ENCODE measurements at places on chromosomes 12 and 14.

- no peak for DNase-seq
These were observed 68.6 kb downstream of the PPM1A start for GRCh38 chr14:60317609-60318008.

DNA sequence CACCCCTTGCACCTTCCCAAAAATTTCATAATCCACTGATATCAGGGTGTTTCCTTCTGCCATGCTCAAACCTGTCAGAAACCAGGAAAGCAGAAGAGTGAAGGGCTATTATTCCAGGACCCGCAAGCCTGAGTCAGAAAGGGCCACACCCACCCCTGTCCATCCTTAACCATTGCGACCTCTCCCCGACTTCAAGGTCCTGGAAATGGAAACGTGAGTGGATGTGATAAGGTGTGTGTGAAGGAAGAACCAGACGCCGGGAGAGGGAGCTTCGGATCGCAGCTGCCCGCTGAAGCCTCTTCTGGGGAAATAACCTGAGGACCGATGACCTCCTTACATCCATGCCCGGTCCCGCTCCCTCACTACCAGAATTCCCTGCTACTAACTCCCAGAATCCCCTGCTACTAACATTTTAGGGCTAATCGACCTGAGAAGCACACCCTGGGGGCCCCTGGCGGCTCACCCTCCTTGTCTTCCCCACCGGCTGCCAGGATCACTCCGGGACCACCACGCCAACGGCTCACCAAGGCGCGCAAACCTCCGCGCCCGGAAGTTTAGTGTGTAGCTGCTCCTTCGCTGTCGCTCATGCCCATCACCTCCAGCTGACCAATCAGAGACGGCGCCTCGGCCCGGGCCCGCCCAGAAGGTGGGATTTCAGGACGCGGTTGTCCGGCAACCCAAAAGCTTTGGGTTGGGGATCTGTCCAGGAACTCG lies at the start of gene ACYP1:
ACYP1 (minus strand) TSS at position 534 of the 714 bp plus-strand sequence; CDS start at position 63, 471 bp downstream.
- DNase-seq: peak; percentile 96

GRCh38 chr14:39731912-39732311 lies 299.7 kb upstream of the FBXO33 start:
- DNase-seq: peak; percentile 15

DNA sequence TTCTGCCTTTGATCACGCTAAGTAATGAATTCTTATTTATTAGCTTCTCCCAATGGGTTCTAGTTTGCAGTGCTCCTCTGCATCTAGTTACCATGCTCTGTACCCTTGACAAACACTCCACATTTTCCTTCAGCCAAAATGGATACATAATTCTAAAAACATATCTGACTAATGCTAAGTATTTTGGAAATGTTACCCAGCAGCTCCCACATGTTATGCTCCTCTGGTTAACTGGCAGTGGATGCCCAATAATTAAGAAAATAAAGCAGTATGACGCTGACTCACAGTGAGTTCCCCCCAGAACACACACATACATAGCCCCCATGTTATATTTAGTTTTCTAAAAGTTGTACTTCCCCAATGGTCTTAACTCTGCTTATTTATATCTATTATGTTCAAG lies 74.6 kb downstream of the STXBP6 start:
- no peak for DNase-seq

GRCh38 chr12:68866950-68867349 lies 59.0 kb downstream of the MDM2 start:
- no peak for DNase-seq

DNA sequence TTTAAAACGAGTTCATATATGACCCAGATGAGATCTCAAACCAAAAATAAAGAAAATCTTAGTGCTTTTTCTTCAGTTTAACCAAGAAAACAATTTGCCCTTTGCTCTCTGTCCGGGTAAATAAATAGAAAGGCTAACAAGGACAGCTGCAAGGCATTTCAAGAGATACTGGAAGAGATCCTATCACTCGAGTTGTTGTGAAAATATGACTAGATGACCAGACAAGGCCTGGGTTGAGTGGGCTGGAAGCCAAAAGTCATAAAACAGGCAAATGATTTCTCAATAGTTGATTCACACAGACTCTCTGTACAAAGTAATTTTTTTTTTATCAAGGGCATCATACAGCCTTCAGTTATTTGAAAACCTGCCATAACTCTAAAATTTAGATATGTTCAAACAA lies 55.9 kb upstream of the AVPR1A start:
- DNase-seq: peak; percentile 67

DNA sequence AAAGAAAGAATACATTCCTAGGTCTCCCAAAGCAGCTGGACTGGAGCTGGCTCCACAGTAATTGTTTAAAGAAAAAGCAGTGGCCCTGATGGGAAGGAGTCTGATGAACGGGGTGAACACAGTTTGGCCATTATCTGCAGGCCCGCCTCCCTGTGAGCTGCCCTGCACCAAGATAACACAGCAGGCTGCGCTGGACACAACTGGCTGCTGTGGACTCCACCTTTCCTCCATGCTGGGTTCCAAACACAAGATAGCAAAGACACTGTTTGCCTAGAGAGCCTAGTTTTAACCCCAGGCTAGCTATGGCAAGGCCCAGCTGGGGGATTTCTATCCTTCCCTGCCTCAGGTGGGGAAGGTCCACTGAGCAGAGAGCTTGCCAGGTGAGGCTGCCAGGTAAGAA lies 34.6 kb downstream of the ZFP36L1 start:
- DNase-seq: peak; percentile 68

DNA sequence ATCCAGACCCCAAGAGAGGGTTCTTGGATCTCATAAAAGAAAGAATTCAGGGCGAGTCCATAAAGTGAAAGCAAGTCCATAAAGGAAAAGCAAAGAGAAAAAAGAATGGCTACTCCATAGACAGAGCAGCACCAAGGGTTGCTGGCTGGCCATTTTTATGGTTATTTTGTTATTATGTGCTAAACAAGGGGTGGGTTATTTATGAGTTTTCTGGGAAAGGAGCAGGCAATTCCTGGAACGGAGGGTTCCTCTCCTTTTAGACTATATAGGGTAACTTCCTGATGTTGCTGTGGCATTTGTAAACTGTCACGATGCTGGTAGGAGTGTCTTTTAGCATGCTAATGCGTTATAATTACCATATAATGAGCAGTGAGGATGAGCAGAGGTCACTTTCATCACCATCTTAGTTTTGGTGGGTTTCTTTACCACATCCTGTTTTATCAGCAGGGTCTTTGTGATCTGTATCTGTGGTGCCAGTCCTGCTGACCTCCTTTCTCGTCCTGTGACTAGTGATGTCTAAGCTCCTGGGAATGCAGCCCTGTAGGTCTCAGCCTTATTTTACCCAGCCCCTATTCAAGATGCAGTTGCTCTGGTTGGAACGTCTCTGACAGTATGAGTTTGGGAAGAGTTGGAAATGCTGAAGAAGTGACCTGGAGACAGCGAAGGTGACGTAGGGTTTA lies 100.5 kb downstream of the ZNF664 start:
- no peak for DNase-seq

DNA sequence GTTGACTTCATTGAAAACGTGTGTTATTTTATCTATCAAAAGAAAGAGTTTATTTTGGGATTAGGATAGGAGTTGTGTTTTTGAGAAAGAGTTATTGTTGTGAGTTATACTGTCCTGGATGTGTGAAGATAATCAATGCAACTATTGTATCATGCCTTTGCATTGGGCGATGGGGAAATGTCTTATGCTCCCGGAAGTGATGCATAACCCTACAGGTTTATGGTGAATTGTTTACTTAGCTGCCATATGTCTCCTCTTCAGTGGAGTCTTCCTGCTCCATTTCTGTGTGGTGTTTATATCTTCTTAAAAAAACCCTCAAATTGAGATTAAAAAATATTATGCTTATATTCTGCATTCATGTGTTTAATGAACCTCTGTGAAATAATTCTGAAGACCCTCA lies 6.5 kb downstream of the PDE3A start:
- no peak for DNase-seq

All from hematopoietic multipotent progenitor cell treated with erythropoietin and hydrocortisone succinate and interleukin-3 and kit ligand, for 6 days (in vitro differentiated cells).